ENCODE measurements at places on chromosomes 16 and 17.

DNA sequence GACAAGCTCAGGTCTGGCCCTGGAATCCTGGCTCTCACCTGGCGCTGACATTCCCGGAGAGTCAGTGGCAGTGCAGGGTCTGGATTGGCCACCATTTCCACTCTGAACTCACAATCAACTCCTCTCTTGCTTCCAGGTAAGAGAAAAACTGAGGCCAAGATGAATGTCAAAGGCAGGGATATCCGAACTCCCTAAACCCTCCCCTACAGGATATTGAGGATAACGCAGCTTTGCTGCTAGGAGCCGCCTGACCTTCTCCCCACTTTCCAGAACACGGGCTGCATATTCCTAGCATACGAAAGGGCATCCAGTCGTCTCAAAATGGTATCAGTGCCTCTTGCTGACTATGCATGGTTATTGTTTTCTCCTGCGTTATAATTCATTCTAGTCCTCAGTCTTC lies 473.4 kb downstream of the SOX9 start:
- DNase-seq: no peak

- no peak for DNase-seq
These were observed 4.0 kb upstream of the CDC6 start for GRCh38 chr17:40283662-40284061.

- no peak for DNase-seq
These were observed 174.1 kb downstream of the WSCD1 start for GRCh38 chr17:6244253-6244652.

DNA sequence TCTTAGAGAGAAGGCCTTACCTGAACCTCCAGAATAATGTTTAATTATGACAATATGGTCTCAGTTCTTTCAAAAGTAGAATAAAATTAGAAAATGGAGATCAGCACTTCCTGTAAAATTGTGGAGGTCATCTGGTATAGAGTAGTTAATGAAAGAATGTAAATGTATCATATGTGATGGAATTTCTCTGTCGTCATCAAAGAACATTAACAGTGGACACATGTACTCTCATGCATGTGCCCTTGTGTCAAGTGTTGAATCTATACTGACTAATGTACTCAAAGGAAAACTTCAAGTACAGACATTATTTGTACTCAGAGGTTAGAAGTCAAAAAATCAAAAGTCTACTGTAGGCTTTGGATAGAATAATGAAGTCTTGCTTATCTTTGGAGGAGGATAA lies 129.2 kb upstream of the MYOCD start:
- no peak for DNase-seq

DNA sequence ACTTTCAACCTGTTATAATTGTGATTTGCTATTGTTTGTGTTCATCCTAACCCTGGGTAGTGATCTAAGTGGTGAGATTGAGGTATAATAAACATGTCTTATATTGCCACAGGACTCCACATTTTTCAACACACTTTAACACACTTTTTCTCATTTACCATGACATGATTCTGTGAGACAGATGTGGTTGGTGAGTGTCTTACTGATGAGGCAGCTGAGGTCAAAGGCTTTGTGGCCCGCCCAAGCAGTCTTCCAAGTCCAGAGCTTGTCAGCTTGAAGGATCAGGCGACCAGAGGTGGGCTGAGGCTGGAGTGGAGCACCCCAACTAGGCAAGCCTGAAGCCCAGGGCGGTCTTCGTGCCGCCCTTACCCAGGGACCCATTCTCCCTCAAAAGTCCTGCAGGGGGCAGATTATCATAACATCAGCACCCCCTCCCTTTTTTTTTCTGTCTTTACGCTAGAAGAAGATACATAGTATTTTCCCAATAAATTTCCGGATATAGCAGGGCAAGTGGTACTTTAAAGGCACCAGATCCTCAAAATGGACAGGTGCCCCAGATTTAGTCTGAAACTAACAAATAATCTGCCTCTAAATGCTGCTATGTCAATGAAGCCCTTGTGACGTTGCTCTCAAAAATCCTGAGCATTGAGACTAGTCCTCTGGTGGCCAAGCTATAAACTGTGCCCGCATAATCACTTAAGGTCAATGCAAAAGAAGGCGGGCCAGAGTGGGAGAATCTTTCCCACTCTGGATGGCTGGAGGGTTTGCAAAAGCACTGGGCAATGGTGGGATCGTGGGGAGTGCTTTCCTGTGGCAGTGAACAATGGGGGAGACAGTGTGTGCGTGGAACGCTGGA lies 21.1 kb downstream of the KCTD19 start:
- DNase-seq: no peak

DNA sequence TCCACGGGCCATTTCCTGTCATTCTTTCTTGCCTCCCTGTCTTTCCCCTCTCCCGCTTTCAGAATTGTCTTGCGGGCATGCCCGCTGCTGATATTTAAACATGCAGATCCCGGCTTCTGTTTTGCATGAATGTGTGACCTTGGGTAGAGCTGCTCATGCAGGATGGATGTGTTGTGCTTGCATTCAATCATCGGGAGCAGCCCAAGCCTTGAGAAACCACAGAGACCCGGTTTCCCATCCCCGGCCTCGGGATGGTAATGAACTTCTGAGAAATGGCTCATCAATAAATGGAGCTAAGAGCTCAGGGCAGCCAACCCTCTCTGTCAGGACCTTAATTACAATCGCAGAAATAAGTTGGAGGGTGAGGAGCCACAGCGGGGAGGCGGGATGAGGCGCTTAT lies 303.7 kb upstream of the TNRC6C start:
- no peak for DNase-seq

- peak; percentile 30 for DNase-seq
These were observed 164.5 kb downstream of the PRKCA start for GRCh38 chr17:66466840-66467367.

GRCh38 chr17:55294042-55294751 lies 29.4 kb downstream of the HLF start:
- DNase-seq: no peak

GRCh38 chr16:86881861-86882273 lies 303.5 kb downstream of the FOXL1 start:
- no peak for DNase-seq

DNA sequence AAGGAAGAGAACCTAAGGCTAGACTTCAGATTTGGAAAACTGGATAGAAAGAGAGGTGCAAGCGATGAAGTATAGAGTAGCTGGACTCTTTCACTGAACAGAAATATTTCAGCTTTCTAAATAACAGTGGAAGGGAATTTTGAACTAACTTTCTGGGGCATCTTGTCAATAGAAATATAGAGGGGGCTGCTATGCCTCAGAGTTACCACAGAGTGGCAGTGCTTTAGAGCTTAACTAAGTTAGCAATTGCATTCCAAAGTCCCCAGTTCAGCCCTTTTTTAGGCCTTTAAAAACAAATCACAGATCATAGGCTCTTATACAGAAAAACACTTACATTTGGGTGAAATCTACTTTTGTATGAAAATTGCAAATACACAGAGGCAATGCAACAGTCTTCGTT lies 154.2 kb upstream of the CDH8 start:
- no peak for DNase-seq
